ENCODE measurements at places on chromosomes 3 and 15.

DNA sequence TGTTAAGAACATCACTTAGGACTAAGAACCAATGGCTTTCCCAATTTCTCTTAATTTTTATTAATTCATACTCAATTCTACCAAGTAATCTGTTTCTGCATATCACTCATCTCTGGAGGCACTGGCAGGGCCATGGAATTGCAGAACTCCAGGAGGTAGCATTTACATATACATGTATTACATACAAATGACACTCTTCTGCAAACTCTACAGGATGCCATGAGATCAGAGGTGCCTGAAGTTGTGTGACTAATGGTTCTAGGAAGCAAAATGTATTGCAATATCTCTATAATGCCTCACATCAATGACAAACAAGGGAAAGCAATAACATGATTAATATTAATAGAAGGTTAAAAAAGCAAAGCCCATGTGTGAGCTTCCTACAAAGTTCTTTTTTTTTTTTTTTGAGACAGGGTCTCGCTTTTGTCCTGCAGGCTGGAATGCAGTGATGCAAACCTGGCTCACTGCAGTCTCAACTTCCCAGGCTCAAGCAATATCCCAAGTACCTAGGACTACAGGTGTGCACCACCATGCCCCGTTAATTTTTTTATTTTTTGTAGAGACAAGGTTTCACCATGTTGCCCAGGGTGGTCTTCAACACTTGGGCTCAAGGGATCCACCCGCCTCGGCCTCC lies 33.0 kb downstream of the DENND6A start:
- no peak for DNase-seq

DNA sequence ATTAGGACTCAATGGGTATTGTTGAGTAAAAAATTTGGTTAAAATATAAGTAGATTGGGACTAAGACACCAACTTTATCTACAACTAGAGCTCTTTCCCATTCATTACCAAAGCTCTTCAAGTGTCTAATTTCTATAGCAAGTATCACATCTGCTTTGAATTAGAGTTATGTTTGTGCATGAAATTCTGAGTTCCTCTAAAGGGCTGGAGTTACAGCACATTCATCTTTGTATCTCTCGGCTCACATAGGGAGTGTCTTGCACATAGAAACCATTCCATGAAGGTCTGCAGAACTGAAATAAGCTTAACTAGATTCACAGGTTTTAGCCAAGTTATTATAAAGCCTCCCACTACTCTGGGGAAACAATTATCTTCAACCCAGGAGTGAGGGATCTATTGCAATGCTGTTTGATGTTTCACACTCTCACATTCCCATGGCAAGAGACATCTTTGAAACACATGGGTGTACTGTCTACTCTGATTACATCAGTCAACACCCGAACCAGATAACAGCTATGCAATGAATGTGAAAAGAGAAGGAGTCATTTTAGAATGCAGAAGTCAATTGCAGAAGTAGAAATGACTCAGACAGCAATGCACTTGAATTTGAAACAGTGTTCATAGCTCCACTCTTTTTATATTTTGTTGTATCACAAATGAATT lies 93.1 kb upstream of the KBTBD8 start:
- DNase-seq: no peak

- no peak for DNase-seq
Measured at GRCh38 chr15:43440721-43441281, 52.2 kb downstream of the TP53BP1 start.

- no peak for DNase-seq
Measured at GRCh38 chr3:162211470-162211869, 714.9 kb downstream of the OTOL1 start.

DNA sequence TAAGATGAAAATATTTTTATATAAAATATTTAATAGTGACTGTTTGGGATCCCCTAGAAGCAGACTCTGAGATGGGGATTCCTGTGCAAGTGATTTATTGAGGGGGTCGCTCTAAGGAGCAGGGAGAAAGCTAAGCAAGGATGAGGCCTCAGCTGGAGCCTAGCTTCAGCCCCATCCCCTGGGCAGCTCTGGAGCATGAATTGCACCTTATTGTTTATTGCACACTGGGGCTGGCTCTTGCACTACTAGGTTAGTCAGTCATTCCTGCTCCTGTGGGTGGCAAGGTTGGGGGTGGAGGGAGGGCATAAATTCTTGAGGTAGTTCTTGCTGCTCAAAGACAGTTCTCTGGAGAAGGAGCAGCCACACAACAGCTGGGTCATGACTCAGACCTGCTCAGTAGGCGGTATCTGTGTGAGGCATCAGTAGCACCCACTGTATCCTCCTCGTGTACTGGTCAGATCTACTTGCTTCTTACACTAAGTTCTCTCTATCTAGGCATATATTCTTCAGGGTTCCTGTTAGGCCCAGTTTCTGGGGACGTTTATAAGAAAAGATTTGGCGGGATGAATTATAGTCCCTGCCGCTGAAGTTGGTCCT lies 27.2 kb upstream of the TNFSF10 start:
- no peak for DNase-seq

- no peak for DNase-seq
Measured at GRCh38 chr3:44865272-44866035, 3.7 kb downstream of the TMEM42 start.

DNA sequence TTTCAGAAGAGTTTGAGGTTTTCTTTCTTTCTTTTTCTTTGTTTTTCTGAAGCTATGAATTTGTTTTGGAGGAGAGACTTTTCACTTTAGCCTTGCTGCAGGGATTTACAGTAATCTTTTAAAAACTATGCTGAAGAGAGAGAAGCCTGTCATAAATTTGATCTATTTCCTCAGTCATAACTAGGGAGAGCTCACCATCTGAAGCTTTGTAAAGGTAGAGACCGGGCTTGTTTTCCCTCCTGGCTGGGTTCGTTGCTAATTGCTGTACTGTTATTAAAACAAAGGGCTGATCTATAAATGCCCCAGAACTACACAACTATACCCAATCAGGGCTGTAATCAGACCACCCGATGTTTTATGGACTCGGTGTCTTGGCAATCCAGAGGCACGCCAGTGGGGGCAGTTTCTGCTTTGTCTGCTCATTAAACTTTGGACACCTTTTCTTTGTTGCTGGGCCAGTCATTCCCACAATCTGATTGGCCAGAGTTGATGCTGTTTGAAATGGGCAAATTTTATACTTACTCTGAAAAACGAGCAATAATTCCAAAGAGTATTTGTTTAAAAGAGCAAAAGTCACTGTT lies 164.3 kb downstream of the CACNA1D start:
- DNase-seq: no peak

- DNase-seq: no peak
Measured at GRCh38 chr15:90681056-90681455, 36.1 kb upstream of the BLM start.

DNA sequence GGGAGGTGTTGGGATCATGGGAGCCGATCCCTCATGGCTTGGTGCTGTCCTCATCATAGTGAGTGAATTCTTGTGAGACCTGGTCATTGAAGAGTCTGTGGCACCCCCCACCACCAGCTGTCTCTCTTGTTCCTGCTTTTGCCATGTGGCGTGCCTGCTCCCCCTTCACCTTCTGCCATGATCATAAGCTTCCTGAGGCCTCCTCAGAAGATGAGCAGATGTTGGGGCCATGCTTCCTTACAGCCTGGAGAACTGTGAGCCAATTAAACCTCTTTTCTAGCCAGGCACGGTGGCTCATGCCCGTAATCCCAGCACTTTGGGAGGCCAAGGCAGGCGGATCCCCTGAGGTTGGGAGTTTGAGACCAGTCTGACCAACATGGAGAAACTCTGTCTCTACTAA lies 37.0 kb upstream of the CGNL1 start:
- no peak for DNase-seq

DNA sequence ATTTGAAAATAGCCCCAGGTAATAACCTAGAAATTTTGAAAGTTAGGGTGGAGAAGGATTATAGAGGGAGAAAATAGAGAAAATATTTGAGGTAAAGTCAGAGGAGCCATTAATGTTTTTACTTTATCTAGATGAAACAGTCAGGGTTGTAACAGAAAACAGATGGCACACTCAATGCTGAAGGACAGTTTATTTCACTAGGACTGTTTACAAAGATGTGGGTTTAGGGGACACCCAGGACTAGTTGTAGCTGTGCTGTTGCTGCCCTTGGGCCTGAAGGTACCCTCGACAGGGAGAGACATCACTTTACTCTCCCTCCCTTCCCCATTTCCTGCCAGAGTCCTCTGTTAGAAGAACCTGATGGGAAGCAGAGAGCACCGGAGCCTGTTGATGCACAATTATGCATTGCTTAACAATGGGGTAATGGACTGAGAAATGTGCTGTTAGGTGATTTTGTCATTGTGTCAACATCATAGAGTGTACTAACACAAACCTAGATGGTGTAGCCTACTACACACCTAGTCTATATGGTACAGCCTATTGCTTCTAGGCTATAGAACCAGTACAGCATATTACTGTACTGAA lies 103.8 kb downstream of the GALK2 start:
- DNase-seq: no peak

GRCh38 chr15:63560741-63561448 lies 36.3 kb upstream of the FBXL22 start:
- no peak for DNase-seq

DNA sequence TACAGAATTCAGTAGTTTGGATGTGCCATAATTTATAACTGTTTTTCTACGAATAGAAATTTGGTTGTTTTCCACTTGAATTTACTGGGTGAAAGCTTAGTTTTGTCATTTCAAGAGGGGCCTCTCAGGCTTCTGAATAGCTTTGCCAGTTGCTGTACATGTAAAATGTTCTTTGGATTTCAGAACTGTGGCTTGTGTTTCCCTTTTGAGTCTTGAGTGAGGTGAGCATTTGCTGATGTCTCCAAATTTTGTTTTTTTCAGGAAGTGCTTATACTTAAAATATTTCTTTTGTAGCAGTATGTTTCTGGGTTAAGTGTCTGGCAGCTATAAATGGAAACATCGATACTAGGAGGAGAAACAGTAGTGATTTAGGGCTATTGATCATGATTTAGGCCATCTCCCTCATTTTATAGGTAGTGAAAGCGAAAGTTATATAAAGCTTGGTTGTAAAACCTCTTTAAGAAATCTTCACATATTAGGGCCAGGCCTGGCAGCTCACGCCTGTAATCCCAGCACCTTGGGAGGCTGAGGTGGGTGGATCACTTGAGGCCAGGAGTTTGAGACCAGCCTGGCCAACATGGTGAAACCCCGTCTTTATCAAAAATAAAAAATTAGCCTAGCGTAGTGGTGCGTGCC lies 9.2 kb upstream of the TRAK1 start:
- DNase-seq: no peak

DNA sequence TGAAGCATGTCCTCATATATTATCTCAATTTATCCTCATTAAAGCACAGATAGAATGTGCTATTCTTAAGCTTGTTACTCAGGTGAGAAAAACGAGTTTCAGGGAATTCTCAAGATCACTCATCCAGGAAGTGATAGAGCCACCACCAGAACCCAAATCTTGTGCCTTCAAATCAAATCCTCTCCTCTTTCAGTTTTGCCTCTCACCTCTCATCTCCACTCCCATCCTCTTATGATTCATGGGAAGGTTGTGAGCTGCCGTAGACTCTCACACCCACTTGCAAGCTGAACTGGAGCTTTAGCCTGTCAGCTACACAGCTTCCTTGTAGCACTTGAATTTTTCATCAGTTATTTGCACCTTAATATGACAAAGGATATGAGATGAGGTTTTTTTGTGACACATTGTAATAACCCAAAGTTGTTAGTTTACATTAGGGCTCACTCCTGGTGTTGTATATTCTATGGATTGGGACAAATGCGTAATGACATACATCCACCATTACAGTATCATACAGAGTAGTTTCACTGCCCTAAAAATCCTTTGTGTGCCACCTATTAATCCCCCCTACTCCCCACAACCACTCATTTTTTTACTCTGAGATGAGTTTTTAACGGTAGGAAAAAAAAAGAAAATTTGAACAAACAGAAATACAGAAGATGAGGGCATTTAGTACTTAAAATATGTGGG lies 25.7 kb downstream of the GPR15 start:
- DNase-seq: no peak

GRCh38 chr3:111616417-111617105 lies 21.4 kb upstream of the ZBED2 start:
- peak; percentile 39 for DNase-seq

DNA sequence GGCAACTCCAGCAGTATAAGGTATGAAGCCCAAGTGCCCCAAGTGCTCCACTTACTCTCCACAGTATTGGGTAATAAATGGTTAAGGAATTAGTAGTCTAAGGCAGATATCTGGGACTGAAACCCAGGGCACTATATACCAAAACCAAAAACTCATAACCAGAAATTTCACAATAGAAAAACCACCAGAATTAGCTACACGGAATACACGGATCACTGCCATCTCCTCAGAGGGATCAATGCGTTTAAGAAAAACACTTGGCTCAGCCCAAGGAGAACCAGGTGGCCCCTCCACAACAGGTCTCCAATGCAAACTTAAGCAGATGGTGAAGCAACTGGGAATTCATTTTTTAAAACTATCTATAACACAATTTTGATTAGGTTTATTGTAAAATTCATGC lies 83.6 kb downstream of the FAIM start:
- DNase-seq: no peak

All from stimulated activated naive CD4-positive, alpha-beta T cell (primary cell).